ENCODE measurements at places on chromosomes 5 and 9.

- no peak for DNase-seq
These were observed 16.0 kb downstream of the CPEB4 start for GRCh38 chr5:173904151-173904550.

DNA sequence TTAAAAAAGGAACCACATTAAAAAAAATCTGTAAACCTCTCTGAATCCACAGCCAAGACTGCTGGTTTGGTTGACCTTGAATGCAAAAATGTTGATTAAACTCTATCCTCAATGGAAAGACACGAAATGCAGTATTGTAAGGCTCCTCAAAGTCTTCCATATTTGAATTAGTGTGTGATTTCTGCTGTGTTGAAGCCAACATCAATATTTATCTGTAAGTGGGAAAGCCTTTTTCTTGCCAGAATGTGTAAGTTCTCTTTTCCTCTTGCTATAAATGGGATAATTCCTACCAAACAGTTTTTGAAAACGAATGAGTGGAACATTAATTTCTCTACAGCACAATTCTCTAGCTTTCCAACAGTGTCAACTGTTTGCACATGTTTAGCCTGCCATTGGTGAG, 422.1 kb upstream of the TNC start:
- DNase-seq, result no peak

- DNase-seq, result no peak
These were observed 182.9 kb upstream of the RFX3 start for GRCh38 chr9:3708751-3709150.

- DNase-seq, result peak; percentile 66
These were observed 1.1 kb downstream of the SLC27A4 start for GRCh38 chr9:128341435-128341849.

DNA sequence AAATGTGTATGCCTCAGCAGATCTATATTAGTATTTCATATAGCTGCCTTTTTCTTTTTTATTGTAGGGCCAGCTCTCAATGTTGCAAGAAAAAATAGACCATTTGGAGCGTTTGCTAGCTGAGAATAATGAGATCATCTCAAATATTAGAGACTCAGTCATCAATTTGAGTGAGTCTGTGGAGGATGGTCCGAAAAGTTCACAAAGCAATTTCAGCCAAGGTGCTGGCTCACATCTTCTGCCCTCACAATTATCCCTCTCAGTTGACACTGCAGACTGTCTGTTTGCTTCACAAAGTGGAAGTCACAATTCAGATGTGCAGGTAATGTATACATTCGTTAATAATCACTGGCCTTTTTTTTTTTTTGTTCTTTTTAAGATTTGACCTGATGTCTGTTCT, 23.7 kb downstream of the MAN2A1 start:
- DNase-seq, result no peak

DNA sequence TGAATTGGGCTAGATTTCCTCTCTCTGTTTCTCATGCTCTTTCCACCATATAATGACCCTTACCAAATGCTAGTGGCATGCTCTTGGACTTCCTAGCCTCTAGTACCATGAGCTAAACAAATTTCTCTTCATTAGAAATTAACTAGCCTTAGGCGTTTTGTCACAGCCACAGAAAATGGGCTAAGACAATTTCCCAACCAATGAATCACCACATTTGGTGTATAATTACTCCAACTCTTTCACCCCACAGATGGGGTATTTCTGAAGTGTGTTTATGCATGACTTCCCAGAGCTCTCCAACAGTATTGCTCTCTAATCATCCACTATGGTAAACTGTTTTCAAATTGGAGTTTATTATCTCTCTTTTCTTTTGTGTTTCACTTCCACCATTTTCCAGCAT, 1041.1 kb upstream of the COX7C start:
- no peak for DNase-seq

- DNase-seq, result no peak
These were observed 248.6 kb upstream of the EFNA5 start for GRCh38 chr5:107919361-107919760.

DNA sequence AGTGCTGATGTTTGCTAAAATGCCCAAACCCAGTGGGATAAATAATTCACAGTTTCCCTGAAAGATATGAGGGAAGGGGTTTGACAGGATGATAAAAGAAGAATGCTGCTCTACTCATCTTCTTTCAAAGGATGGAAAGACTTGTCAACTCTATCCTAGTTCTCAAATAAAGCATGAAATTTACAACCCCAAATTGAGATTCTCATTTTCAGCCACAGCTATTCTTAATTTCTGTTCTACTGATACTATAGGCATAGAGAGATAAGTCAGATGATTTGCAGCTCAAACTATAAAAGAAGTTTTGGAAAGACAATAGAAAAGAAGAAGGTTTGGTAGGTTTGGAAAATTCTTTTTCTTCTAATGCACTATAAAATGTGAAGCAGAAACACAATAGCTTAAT, 542.6 kb downstream of the CSNK1G3 start:
- DNase-seq, result no peak
